ENCODE measurements at places on chromosomes 5 and 9. TPM values are rescaled to one million over a fixed set of nuclear protein-coding genes. Genes with fewer than 3 reads are reported as not detected.

- no peak for DNase-seq
These were observed 58.3 kb upstream of the SEMA6A start for GRCh38 chr5:116632890-116633289.

DAPK1 gene
- total RNA-seq: 1.9 TPM

DNA sequence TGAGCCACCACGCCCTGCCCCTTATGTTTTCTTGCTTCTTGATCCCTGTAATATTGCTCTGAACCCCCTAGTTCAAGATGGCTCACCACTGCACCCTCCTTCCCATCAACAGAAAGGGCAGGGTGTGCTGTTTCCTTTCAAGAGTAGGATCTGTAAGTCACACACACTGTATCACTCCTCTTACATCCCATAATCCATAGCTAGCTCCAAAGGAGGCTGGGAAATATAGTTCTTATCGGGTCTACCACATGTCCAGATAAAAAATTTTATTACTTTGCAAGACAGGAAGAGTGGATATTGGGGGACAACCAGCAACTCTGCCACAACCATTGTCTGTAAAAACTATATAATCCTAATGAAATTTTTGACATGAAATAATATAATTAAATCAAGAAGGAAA is 79.6 kb downstream of the C9orf50 start:
- DNase-seq: no peak

DNA sequence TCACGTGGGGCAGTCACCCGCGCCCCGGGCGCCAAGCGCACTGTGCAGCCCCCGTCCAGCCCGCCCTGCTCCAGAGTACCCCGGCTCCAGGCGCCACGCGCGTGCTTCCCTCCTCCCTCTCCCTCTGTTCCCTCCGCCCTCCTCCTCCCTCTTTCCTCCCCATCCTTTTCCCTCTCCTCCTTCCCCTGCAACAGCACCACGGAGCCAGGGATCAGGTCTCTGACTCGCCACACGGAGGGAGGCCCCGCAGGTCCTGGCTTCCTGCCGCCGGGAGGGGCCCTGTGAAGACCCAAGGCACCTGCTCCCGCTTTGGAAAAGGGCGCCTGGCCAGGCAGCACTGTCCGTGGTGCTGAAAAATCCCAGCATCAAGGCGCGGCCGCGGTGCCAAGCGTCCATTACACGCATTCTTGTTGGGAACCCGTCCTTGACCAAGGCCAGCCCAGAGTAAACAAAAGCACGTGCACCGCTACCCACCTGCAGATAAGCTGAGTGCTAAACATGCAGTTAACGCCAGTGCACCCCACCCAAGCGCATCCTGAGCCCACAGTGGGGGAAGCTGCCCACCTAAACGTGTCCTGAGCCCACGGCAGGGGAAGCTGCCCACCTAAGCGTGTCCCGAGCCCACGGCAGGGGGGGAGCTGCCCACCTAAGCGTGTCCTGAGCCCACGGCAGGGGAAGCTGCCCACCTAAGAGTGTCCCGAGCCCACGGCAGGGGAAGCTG is 21.7 kb downstream of the SLC6A18 start:
- DNase-seq: no peak

GFI1B gene
- total RNA-seq: not detected

DNA sequence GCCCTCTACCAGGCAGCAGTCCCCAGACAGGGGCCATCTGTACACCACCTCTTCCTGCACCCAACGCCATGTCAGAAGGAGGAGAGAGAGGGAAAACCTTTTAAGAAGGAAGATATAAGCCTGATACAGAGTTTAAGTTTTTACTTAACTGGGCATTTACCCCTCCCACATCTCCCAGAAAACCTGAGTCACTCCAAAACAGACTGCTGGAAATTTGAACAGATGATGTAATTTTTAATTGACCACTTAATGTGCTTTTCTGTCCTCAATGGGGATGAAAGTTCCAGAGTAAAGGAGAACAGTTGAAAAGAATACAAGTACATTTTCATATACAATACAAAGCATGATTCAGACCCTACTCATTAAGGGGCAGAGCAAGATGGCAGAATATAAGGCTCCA is 63.9 kb downstream of the TTC39B start:
- no peak for DNase-seq

- no peak for DNase-seq
These were observed 17.8 kb upstream of the COL15A1 start for GRCh38 chr9:98925956-98926355.

Data from foreskin keratinocyte (primary cell).